ENCODE measurements at places on chromosomes 13 and 19.

GRCh38 chr13:29561918-29562317, 33.6 kb downstream of the SLC7A1 start:
- DNase-seq = no peak

DNA sequence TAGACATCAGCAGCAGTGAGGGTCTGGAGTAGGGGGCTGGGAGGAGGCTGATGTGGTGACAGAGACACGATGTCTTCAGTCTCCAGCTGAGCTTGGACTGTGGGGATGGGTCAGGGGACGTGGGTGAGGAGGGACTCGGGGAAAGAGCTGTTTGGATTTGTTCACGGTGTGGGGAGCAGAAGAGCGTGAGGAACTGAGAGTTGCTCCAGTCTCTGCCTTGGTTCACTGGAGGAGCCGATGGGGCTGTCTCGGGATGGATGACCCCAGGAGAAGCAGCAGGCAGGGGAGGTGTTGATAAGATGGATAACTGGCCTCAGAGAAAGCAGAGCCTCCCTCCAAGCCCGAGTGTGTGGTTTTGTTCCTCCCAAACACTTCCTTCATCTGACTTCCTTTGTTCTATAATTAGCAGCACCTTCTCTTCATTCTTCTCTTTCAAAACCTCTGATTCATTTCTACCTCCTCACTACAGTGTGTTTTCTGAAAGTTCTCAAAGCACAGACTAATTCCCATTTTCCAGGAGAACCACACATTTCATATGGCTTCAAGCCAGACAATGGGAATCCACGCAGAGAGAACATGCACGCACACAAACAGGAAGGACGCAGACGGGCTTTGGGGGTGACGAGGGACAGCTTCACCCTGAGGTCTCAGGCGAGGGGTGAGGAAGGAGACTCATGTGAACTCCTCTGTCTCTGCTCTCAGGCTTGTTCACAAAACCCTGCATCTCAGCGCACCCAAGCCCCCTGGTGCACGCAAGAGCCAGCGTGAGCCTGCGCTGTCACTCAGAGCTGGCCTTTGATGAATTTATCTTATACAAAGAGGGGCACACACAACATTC, 18.6 kb downstream of the LAIR2 start:
- no peak for DNase-seq

DNA sequence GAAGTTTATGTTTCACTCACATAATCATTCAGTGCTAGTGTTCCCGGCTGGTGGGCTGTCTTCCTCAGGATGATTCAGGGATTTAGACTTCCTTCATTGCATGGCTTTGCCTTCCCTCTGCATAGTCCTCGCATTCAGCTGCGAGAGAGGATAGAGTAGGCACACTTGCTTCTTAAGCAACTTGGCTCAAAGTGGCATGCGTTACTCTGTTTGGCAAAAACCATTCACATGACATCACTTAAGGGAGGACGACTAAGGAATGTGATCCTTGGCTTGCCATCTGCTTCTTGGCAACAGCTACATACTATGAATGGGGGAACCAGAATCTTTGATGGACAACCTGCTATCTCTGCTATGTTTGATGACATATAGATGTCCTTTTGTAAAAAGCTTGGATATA, 359.3 kb downstream of the TDRD3 start:
- DNase-seq = no peak

DNA sequence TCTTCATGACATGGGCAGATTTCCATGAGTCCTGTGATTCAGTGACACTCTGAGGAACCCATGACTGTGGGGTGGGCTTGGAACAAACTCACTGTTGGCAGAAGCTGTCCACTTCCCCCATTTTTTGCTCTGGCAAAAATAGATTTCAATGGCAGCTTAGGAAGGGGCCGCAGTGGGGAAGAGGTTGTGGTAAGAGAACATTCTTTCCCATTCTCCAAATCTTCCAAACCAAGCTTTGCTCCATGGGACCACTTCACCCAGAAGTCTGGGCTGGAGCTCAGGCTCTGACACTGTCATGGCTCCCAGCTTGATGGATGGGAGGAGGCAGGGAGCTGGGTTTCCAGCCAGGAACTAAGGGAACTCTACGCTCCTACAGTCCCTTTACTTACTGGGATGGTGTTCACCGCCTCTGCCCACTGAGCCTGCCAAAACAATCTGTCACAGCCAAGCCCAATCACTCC, 24.9 kb upstream of the MEDAG start:
- no peak for DNase-seq

DNA sequence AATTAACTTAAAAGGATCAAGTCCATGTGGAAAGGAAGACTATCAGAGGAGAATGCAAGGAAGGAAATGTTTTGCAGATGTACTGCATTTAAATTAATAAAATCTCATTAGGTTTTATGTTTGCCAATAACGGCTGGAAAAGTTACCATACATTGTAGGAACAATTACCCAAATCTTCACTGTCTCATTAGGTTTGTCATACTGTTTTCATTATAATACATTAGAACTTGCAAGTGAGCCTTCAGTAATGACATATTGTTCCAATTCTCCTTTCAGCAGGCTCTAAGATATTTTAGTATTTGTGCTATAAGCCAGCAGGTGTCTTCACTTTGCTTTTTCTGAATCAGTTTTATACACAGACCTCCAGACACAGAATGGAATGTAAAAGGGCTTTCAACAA, 661.6 kb upstream of the KLHL1 start:
- DNase-seq = no peak

DNA sequence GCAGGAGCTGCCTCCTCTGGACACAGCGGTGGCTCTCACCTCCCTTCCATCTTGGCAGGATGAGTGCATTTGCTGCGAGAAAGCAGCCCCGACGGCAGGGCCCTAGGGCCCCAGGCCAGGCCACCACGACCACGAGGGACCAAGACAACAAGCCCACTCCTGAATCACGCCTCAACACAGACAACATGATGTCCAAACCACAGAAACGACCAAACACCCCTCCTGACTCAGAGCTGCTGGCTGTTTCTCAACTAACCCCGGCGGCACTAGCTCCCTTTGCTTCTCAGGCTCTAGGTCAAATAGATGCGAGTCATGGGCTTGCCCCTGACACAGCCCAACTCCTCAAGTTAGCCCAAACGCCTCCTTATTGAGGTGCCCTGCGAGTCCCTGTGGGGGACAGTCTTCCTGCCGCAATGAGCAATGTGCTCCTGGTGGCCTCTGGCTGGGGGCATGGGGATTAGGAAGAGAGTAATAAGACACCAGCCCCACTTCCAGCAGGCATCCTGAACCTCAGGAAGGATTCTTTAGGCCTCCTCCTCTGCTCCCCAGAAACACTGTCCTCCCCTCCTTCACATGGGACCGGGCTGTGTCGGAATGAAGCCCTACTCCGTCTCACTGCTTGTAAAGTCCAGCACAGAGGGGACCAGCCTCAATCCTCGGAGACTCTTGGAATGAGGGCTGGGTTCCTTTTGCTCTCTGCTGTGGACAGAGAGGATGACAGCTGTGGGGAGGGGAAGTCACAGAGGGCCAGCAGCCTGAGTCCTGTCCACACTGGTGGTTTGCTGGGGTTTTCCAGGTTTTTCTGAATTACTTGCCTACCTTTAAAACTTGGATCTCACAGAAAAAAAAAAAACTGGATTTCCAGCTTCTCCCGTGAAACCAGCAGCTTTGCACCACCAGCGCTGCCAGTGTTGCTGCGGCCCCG, 6.9 kb upstream of the ATF5 start:
- no peak for DNase-seq

- DNase-seq = no peak
Measured at GRCh38 chr19:55601084-55601483, 996 bp downstream of the ZNF524 start.

DNA sequence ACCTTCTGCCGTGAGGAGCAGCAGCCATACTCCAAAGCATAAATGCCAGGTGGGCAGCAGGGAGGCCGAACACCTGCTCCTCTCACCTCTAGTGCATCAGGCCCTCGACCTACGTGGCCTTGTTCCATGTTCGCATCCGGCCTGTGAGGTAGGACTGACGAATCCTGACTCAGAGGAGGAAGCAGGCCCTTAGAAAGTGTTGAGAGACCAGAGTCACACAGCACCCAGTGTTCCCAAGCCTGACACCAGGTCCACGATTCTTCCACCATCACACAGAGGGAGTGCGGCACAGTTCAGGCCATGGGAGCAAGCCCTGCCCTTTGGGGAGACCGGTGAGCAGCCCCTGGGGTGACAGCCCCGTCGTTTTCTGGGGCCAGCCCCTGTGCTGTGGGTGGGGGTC, 14.7 kb downstream of the ATP12A start:
- no peak for DNase-seq

DNA sequence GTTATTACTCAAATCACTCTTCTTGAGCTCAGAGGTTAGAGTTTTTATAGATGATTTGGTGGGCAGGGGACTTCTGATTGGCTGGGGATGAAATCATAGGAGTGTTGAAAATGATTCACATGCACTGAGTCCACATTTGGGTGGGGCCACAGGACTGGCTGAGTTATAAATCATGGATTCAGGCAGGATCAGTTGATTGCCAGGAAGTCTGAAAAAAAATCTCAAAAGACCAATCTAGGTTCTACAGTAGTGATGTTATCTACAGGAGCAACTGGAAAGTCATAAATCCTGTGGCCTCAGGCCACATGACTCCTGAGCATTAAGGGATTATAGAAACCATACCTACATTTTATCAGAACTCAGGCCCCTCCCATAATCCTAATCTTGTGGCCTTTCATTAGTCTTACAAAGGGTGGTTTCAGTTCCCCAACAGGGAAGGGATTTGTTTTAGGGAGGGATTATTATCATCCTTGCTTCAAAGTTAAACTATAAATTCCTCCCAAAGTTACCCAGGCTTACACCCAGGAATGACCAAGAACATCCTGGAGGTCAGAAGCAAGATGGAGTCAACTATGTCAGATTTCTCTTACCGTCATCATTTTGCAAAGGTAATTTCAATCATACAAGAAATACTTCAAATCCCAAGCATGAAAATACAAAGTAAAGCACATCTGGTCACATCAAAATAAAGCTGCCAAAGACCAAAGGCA, 5.6 kb upstream of the CCDC70 start:
- peak; percentile 71 for DNase-seq

DNA sequence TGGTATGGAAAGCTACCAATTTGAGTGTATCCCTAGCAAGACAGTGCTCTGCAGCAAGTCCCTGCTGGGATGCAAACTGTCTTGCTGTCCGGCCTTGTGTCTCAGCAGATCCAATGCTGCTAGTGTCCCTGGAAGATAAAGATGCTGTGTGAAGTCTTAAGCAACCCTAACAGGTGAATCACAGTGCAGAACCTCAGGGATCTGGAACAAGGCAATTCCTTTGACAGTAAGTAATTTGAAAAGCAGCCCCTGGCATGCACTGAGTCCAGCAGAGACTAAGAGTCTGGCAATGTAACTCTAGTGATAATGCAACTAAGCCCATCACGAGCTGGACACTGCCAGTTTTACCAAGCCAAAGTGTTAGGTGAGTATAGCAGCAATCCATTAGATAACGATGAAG, 1.7 kb upstream of the UCHL3 start:
- DNase-seq = no peak

GRCh38 chr13:98784666-98785065, 32.2 kb upstream of the SLC15A1 start:
- no peak for DNase-seq

GRCh38 chr19:12953799-12954611, 3.0 kb downstream of the GADD45GIP1 start:
- no peak for DNase-seq

DNA sequence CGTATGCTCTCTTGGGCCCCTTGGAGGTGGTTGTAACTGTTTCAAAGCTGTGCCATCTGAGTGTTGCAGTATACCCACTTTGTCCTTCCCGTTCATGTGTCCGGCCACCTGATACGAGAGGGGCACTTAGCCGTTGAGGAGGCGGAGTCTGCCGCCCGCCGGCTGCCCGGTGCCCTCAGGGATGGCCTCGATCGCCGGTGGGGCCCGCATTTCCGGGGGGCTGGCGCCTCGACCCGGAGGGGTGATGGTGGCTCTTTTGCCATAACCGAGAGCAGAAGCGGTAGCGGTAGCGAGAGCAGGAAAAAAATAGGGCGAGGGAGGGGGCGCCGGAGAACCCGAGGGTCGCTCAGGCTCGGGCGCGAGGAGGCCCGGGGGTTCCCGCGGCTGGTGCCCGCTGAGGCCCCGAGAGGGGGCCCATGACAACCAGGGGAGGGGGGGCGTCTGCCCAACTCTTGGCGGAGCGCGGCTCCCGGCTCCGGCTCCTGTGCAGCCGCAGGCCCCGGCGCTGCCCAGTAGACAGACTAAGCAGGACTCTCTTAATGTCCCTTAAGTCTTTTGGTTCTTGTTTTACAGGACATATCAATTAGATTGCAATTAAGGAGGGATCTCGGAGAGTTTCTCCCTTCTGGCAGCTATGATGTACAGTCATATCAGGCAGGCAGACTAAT, 342.7 kb upstream of the SGCG start:
- DNase-seq = no peak

DNA sequence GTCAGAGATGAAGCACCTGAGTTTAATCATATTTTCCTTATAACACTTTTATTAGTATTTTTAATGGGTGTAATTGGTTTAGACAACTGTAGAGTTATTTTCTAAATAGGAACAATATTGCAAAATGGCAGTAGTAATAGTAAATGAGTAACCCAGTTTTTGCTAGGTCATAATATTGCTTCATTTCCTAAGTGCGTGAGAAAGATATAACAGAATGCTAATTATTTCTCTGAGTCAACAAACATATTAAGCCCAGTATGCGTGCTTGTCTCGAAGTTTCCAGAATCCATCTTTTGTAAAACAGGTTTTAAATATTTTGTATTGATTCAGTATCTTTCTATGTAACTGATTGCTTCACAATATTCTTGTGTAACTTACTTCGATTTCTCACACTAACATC, 315.3 kb downstream of the MYO16 start:
- DNase-seq = no peak

GRCh38 chr19:405121-405965, 3.6 kb downstream of the C2CD4C start:
- no peak for DNase-seq

DNA sequence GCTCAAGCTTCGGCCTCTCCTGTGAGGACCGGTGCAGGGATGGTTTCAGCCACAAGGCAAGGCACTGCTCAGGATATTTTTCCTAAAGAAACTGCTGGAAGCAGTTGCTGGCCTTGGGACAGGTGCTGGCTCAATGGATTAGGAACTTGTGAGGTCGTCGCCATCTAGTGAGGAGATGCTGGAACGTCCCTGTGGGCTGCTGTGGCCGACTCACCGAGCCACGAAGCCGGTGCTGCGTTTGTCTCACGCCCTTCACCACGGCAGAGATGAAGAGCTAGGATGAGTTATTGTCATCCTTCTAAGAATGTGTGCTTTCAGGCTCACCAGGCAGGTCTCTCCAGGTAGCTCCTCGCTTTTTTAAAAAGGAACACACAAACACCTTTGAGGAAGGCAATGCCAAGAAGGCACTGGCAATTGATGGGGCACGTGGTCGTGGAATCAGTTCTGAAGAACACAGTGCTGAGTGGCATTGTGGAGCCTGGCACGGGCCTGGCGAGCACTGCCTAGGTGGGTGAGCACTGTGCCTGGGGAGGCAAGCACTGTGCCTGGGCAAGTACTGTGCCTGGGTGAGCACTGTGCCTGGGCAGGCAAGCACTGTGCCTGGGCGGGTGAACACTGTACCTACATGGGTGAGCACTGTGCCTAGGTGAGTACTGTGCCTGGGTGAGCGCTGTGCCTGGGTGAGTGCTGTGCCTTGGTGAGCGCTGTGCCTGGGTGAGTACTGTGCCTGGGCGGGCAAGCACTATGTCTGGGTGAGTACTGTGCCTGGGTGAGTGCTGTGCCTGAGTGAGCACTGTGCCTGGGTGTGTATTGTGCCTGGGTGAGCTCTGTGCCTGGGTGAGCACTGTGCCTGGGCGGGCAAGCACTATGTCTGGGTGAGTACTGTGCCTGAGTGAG, 140.4 kb downstream of the TEX29 start:
- no peak for DNase-seq

All from LoVo (cell line).